ENCODE measurements at places on chromosomes 6 and 20.

GRCh38 chr6:15755526-15755925 is 92.7 kb upstream of the DTNBP1 start:
- DNase-seq: peak; percentile 51

GRCh38 chr6:41271901-41272395 is 14.5 kb downstream of the TREM1 start:
- no peak for DNase-seq

- DNase-seq: peak; percentile 45
These were observed 118.3 kb downstream of the RALGAPA2 start for GRCh38 chr20:20594171-20594530.

GRCh38 chr6:118680452-118681095 is 29.2 kb upstream of the CEP85L start:
- DNase-seq: no peak

DNA sequence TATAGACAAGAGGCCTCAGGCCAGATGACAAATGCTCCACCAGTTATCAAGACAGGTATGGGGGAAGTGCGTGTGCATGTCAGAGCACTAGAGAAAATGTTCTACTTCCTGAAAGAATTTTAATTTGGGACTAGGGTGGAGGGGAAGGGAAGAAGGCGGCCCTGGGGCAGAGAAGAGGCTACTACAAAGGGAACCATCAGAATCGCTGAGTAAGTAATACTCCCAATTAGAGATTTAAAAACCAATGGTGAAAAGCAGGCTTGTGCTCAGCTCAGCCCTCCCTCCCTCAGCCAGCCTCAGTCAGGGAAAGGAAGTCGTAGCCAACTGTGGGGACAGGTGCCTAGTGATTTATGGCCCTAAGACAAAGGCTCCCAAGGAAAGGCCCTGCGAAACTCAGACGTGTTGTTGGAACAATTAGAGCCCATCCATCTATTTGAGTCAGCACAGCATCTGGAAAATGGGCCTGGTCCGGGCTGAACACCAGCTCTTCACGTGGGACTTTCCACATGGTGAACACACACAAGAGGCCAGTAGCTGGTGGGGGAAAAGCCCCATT is 15.0 kb upstream of the MAFB start:
- no peak for DNase-seq

DNA sequence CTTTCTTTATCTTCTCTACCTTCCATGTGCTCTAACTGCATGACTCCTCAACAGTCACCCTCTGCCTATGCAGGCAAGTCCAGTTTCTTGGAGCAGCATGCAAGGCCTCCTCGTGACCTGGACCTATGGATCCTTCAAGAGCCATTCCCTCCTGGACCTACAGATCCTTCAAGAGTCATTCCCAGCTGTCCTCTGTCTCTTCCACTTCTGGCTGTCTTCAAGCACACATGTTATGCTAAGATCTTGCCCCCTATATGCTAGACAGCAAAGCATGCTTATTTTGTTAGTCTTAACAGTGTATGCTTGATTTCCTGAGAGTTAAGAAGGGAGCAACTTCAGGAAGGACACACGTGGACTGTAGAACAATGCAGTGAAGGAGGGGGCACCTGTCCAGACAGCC is 7.5 kb downstream of the ID4 start:
- DNase-seq: no peak

GRCh38 chr20:34431168-34431567 is 68.1 kb downstream of the ITCH start:
- DNase-seq: no peak

GRCh38 chr20:53899351-53900167 is 170.8 kb downstream of the BCAS1 start:
- DNase-seq: peak; percentile 75

GRCh38 chr6:10031617-10032016 is 383.3 kb downstream of the TFAP2A start:
- no peak for DNase-seq

DNA sequence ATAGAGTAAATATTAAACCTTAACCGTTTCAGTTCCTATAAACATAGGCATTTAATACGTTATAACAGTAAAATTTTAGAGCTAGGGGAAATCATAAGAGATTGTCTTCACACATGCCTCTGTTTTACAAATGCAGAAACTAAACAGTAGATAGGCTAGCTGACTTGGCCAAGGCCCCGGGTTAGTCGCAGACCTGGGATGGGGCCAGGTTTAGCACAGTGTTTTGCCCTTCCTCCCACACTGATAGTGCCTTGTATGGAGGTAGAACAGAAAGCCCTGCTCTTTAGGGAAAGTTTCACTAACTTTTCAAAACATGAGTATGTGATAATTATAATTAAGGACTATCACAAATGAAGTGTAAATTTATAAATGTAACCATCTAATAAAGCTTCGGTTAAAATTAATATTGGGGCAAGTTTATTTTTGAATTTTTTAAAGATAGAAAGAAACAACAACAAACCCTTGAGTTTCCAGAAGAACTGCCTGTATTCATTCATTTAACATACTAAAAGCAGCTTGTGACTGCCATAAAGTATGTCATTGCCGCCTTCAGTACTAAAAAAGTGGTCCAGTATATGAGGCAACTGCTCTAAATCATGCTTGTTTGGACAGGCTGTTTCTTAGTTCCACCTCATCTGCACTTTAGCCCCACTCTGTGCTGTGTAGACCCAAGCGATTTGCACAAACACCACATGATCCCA is 62.5 kb upstream of the LOC128125822 start:
- peak; percentile 36 for DNase-seq

DNA sequence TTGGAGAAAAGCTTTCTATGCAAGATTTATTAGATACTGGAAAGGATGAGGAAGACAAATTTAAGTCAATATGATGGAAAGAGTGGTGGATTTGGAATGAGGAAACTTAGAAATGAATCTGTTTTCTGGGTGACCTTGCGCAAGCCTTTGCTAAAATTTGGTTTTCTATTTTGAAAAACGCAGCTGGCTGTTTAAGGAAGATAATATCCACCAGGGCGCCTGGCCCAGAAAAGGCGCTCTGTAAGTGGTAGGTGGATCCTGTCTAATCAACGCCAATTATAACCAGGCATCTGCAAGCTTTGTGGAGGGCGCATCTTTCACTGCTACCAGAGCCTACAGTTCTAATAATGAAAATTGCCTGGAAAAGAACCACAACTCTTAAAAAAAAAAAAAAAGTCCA is 398 bp upstream of the SPATS1 start:
- DNase-seq: no peak

- no peak for DNase-seq
These were observed 80.6 kb downstream of the BMP2 start for GRCh38 chr20:6848041-6848440.

DNA sequence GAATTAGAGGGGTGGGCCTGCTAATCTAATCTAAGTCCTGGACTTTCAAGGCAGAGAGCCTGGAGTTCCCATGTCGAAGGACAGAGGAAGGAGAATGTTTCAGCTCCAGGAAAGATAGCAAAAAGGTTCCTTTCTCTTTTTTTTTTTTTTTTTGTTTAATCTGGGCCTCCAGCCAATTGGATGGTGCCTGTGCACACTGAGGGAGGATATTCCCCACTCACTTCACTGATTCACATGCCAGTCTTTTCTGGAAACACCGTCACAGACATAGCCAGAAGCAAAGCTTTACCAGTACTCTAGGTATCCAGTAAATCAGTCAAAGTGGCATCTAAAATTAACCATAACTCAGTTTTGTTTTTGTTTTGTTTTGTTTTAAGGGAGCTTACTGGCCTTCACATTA is 721.1 kb downstream of the TENT5A start:
- DNase-seq: peak; percentile 4

- no peak for DNase-seq
These were observed 16.4 kb upstream of the SCRT2 start for GRCh38 chr20:692044-692443.

DNA sequence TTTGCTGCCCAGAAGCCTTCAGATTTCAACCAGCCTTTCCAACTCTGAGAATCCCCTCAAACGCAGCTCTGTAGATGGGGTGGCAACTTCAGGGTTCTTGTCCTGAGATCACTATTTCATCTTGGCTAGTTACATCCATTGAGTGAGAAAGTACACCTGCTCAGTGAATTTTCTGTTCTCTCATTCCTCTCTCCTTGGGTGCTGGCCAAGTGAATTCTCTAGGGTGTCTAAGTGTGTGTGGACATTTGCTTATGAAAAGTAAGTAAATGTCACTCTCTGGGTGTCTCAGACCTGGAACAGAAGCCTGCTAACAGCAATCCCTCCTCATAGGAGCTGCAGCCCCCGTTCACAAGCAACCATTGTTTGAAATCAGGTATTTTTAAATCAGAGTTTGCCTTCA is 3.8 kb downstream of the RIN2 start:
- no peak for DNase-seq

DNA sequence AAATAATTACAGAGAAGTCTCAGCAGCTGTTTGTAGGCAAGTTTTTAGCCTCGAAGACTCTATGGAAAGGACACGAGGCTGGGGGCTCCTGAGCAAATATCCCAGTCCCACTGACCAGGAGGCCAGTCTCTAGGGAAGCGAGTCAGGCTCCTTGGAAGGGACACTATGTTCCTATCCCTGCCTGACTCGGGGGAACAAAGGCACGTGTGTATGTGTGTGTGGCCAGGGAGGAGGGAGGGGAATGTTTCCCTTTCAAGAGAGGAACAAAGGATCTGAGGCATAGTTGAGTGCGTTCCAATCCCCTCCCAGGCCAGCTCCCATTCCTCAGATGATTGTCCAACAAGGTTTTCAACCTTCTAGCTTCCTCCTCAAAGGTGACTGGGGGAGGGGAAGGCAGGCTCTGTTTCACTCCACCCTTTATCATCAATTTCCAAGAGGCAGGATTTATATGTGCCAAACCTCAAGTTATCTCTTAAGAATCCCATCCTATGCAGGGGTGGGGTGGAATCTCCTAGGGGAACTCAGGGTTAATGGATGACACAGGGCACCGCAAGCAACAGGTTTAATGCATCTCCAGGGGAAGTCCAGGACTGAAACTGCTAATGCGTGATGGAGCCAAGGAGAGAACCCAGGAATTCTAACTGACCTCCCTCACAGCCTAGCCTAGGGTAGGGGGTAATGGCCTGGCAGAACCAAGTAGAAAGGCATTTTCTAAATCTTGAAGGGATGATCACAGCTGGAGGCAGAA is 9.9 kb downstream of the BCL2L1 start:
- peak; percentile 77 for DNase-seq

- DNase-seq: no peak
These were observed 63.8 kb upstream of the GPR31 start for GRCh38 chr6:167221400-167222201.

GRCh38 chr6:42093582-42094329 is 43.4 kb downstream of the TAF8 start:
- no peak for DNase-seq

- no peak for DNase-seq
These were observed 263.2 kb upstream of the PLN start for GRCh38 chr6:118284736-118285360.

- no peak for DNase-seq
These were observed 84.3 kb upstream of the TRAF3IP2 start for GRCh38 chr6:111689946-111690345.

GRCh38 chr6:54018722-54019121 is 92.5 kb upstream of the MLIP start:
- peak; percentile 24 for DNase-seq

DNA sequence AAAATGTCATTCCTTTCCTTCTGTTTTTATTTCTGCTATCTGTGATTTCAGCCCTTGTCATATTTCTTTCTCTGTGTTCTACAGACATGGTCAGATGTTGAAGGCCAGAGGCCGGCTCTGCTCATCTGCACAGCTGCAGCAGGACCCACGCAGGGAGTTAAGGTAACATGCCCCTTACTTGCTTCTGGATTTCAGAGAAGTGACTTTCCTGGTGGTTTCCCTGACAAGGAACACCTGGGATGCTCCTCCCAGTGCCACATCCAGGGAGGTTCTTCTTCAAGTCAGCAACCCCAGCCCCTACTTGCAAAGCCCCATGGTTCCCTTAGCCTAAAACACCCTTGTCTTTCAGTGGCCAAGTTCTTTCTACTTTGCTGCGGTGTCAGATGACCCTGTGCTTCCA is 41.3 kb downstream of the CDH26 start:
- DNase-seq: no peak

DNA sequence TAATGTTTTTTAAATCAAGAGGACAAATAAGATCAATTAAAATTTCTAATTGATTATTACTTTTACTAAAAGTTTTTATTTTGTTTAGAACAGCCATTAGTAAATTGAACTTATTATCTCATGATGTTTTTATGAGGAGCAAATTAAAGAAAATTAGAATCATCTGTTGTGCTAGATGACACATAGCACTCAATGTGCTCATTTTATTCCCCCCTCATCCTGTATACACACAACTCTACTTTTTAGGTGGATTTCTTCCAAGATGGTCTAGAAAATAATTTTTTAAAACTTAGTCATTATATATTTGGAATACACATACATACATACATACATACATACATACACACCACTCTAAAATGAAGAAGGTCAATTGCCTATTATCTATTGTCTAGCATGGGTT is 29.3 kb upstream of the TSPYL1 start:
- DNase-seq: no peak

DNA sequence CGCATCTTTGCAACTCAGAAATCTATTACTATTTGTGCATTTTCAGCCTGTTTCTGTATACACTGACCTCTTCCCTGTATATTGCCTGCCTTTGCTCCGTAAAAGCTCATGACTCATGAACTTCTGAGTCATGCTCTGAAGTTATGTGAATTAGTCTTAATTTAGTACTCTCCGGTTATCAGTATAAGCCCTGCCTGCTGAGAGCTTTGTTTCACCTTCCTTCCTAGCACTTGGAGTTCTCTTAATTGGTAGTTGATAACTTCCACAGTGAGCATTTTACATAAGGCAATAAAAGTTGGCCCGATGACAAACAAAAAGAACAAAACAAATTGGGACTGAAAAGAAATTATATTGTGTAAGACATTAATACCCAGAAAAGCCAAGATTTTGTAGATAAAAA is 231.4 kb downstream of the GJA1 start:
- DNase-seq: peak; percentile 45

GRCh38 chr6:20286968-20287565 is 74.8 kb upstream of the MBOAT1 start:
- DNase-seq: no peak

DNA sequence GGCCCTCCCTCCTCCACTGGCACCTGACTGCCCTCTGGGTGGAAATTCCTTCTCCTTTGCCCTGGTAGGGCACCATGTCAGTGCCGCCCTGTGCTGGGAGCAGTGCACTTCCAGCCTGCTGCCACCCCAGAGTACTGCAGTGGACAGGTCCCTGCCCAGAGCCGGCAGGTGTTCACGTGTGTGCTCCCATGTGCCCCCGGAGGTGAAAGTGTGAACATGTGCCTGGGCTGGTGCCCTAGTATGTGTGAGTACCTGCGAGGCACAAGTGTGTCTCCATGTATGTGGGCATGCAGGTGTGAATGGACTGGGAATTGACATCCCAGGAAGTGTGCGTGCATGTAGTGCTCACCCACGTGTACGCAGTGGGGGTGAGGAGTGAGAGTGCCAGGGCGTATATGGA is 29.4 kb downstream of the SDCBP2 start:
- DNase-seq: no peak

Data from muscle of back (tissue), 13 donors.